NCI-H187 treated with DMSO at 0.1 percent for 48 hours (cell line): ENCODE measurements at places on chromosomes 6 and 20.

DNA sequence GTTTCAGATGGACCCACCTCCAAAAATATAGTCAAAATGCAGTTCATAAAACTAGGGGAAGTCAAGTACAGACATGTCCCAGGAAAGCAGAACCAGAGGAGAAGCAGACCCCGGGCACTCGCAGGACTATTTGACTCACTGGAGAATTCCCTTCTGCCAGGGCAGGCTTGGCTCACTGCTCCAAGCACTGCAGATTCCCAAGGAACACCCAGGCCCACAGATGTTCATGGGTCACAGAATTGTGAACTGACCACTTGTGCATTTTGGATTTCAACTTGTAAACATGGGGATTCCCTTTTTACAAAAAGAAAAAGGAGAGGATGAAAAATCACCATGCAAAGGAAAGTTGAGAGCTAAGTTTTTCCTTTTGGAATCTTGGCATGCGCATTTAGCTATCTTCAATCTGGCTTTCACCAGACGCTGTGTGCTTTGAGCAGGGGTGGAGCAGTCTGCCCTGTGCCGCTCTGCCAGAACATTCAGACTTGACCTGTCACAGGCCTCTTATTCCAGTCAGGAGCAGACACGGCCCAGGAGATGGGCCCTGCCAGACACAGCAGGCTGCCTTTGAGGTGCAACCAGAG, 237.5 kb upstream of the TAB2 start:
- no peak for DNase-seq

DNA sequence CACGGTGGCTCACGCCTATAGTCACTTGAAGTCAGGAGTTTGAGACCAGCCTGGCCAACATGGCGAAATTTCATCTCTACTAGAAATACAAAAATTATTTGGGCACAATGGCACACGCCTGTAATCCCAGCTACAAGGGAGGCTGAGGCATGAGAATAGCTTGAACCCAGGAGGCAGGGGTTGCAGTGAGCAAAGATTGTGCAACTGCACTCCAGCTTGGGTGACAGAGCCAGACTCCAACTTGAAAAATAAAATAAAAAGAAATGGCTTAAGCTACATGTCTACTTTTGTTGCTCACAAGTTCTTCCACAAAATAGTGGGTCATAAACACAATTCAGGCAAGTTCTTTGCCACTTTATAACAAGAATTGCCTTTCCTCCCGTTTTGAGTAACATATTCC, 27.1 kb upstream of the B4GALT5 start:
- DNase-seq, result no peak

- no peak for DNase-seq
Measured at GRCh38 chr6:21023210-21023609, 489.0 kb downstream of the CDKAL1 start.

- DNase-seq, result no peak
Measured at GRCh38 chr20:51725584-51726176, 42.5 kb downstream of the ATP9A start.

- DNase-seq, result no peak
Measured at GRCh38 chr6:2865694-2866151, 24.1 kb upstream of the SERPINB1 start.

GRCh38 chr20:14337400-14338171, at the start of gene FLRT3:
Gene FLRT3, minus strand, starts transcription at chr20:14337612. Its CDS starts 10,106 bp downstream, at chr20:14327506.
- no peak for DNase-seq

DNA sequence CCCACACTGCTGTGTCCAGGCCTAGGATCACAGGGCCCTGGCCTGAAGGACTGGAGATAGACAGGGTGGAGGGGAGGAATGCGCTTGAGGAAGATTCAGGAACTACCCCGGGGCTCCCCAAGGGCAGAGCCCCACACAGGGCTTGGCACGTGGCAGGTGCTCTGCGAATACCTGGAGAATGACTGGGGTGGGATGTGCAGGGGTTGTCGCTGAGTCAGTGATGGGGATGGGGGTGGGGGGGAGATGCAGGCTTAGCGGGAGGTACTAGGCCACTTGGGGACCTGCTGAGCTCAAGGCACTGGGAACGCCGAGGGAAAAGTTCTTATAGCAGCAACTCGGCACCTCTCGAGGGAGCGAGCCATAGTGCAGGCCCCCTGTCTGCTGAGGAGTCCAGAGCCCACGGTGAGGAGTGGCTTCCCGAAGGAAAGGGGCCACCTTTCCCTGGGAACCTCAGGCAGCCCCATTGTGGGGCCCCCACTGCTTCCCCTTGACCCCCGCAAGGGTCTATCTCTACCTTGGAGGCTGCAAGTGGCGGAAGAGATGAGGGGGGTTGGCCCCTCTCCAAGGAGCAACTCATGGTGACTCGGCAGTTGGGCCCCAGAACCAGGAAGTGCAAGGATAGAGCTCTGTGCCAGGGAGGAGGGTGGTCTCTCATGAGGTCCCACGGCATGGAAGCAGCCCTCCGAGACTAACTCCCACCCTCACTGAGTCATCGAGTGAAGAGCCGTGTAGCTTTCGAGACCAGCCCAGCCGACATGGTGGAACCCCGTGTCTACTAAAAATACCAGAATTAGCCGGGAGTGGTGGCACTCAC, 33.1 kb downstream of the SRC start:
- DNase-seq, result no peak

- no peak for DNase-seq
Measured at GRCh38 chr6:160428818-160429619, 80.8 kb downstream of the SLC22A3 start.

GRCh38 chr6:6006006-6006427, 708 bp downstream of the NRN1 start:
- DNase-seq, result no peak

GRCh38 chr6:22732176-22732970, 163.0 kb downstream of the HDGFL1 start:
- DNase-seq, result no peak
